HT-29 (cell line): ENCODE measurements at places on chromosomes 2 and 18.

GRCh38 chr2:100625717-100626116, 62.9 kb downstream of the PDCL3 start:
- no peak for DNase-seq

DNA sequence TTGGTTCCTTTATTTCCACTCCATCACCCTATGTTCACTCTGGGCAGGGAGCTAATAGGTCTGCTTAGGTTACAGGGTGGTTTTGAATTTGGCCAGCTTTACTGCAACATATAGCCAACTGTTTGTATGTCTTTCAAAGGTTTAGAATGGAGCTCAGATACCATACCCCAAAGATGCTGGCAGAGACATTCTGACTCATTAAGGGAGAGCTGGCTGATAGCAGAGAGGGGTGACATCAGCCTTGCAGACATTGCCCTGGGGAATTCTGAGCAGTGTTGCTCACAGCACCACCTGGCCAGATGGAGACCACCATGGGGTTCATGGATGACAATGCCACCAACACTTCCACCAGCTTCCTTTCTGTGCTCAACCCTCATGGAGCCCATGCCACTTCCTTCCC, 2.1 kb downstream of the PROKR1 start:
- DNase-seq: no peak

GRCh38 chr2:236975766-236976165, 109.9 kb upstream of the COPS8 start:
- no peak for DNase-seq

DNA sequence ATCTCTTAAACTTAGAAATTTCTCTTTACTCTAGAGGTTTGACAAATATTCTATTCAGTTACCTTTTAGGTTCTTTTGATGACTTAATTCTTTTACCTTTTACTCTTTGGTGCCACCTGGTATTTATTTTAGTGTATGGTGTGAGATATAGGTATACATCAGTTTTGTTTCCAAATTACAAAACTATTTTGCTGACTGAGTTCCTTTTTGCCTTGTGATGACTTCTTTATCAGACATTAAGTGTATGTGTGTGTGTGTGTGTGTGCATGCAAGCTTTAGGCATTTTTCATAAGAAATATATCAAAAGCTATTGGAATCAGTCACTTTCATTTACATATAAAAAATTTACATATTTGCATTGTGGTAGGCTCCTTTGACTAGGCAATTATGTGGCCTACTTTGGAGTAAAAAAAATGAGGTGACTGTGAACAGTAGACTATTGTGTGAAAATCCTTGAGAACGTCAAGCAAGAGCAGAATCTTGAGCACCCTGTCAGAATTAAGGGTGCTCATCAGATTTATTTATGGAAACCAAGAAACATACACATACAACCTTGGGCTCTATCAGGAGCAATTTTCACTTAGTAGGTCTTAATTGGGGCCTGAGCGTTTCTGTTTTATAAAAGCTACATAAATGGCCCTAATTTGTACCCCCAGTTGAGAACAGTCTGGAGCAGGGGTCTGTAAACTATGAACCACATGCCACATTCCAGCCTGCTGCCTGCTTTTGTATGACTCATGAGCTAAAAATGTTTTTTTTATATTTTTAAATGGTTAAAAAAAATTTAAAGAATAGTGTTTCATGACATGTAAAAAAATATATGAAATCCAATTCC, 415.9 kb downstream of the SLC4A3 start:
- no peak for DNase-seq

DNA sequence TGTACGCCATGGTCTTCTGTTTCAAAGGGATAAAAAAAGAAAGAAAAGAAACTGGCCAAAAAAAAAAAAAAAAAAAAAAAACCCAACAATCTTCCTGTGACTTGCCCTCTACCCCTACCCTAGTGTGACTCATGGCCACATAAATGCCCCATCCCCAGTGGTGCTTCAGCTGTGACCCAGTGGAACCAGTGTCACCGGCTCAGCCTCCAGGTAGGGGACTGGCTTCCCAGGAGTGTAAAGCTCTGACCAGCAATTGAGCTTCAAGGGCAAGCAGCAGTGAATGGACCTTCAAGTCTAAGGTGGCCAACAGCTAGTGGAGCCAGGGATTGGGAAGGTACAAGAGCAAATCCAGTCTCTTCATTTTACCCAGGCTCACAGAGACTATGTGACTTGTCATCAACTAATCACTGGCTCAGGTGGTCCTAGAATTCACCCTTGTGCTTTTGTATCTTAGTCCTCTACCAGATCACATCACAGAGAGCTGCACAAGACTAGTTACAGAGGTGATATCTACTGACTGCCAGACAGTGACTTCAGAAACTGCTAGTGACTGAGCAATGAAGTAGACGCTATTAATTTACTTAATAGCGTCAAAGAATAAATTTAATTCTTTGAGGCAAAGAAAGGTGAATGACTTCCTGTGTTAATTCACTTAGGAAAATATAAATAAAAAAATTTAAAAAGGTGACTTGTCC, 1.3 kb upstream of the TGFBRAP1 start:
- peak; percentile 42 for DNase-seq

- no peak for DNase-seq
Measured at GRCh38 chr2:230703514-230703913, 9.1 kb upstream of the CAB39 start.

DNA sequence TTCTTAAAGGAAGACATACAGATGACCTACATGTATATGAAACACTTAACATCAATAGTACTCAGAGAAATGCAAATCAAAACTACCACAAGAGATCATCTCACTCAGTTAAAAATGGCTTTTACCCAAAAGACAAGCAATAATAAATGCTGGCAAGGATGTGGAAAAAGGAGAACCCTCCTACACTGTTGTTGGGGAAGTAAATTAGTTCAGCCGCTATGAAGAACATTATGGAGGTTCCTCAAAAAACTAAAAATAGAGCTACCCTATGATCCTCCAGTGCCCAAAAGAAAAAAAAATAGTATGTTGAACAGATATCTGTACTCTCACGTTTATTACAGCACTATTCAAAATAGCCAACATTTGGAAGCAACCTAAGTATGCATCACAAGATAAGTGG, 1579.4 kb upstream of the TMEFF2 start:
- DNase-seq: no peak

GRCh38 chr2:136305517-136306192, 187.7 kb upstream of the CXCR4 start:
- DNase-seq: no peak

DNA sequence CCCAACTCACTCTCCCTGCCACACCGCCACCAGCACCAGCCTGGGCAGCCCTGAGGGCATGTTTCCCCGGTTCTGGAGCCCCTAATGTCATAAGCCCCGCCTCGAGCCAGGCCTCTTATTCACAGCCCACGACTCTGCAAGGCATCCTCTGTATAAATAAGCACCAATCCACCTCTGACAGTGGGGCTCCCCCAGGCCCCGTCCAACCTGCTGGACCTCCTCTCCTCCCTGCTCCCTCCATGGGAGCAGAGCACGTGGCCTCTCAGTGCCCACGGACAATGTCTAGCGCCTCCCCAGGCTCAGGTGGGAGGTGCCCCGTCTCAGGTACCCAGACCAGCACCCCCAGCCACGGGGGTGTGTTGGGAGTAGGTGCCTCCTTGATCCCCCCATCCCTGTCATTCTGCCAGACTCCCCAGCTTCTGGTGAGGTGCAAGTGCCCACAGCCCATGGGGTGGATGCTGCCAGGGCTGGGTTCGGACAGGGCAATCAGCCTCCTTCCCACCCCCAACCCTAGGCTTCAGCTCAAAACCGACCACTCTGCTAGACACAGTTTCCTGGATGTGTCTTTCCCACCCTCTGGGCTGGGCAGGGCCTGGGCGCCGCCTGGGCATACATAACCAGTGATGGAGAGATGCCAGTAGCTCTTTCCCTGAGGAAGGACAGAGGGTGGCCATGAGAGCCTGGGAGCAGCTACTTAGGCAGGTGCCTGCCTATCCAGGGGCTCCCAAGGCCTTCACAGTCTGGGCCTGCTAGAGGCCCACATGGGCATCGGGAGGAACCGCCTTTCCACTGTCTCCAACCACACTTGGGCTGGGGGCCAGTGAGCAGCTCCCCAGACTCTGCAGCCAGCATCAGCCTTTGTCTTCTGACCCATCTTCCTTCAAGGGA, 1.6 kb upstream of the ADRA2B start:
- peak; percentile 49 for DNase-seq

GRCh38 chr18:49616618-49617328, 54.9 kb downstream of the LIPG start:
- DNase-seq: no peak

- no peak for DNase-seq
Measured at GRCh38 chr2:179890666-179891065, 29.3 kb upstream of the ZNF385B start.

GRCh38 chr2:227204452-227204851, 40.0 kb downstream of the COL4A3 start:
- no peak for DNase-seq

DNA sequence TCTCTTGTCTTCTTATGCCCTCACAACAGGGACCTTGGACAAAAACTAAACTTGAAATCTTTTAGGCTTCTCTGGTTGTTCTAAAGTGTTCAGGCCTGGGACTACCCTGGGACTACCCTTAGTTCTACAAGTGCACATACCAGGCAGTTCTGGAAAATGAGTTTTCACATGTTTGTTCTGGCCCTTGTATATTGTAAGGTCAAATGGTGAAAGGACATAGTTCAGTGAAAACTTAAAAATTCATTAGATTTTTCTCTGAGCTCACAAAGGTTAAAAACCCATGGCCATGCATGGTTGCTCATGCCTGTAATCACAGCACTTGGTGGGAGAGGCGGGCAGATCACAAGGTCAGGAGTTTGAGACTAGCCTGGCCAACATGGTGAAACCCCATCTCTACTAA, 875.5 kb upstream of the FAM98A start:
- DNase-seq: no peak

DNA sequence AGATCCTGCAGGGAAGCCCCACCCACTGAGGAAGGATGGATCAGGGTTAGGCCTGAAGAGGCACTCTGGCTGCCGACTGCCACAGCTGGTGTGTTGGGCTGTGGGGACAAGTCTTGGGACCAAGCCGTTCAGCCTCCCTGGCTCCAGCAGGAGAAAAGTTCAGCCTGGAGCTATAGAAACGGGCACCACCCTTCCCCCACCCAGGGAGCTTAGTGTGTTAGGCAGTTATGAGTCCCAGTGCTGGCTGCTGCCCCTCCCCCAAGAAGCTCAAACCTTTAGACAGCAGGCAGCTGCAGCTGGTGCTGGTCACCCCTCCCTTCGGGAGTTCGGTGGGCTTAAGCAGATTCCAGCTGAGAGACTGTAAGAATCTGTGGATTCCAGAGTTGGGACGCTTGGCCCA, 447.1 kb upstream of the HS6ST1 start:
- no peak for DNase-seq

GRCh38 chr2:103292573-103292972, 530.7 kb downstream of the TMEM182 start:
- DNase-seq: no peak

- DNase-seq: peak; percentile 73
Measured at GRCh38 chr2:150486539-150487484, 655 bp downstream of the RND3 start.
